Lower leg skin (tissue), 4 donors: ENCODE measurements at places on chromosomes 4 and X.

DNA sequence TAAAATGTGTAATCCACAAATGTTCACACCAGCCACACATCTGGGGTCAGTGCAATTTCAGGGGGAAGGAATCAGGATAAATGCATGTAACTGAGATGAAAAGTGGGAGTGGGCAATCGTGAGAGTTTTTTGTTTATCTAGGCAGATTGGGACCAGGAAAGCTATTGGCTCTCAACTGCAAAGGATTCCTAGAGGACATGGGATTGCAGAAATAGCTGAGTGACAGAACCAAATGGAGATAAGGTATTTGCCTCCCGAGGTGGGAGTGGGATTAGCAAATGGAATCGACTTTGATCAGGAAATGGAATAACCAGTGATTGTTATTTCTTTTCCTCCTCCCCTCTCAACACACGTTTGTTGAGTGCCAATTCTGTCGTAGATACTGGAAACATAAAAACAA lies 38.9 kb upstream of the GJB1 start:
- no peak for DNase-seq

DNA sequence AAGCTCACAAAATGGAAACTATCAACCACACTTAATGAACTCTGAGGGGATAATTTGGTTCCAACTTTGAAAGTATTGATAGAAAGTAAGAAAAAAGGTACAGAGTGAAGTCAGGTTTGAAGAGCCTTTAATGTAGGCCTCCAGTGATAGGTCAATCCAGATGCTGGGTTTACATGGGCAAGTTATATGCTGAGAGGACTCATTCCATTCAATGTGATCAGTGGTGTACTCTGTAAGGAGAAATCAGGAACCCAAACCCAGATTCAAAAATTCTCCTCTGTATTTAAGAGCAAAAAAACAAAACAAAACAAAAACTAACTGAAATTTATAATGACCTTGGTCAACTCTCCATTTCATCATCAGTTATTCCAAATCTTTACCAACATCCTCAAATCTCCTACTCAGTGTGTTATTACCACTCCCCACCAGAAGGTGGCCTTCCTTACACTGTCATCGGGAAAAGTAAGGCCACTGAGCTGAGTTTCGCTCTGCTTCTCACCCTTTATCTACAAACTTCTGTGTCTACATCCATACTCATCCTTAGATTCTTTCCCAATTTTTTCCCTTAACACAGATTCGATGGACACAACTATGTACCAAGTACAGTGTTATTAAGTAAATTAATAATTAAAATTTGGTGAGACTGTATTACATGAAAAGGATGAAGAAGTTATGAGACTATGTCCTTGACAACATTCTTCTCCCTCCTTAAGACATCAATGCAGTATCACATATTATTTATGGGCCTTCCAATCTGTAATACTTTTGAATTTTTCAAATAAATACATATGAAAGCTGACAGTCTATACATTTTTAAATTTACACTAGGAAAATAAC lies 88.3 kb downstream of the ZAR1 start:
- DNase-seq = peak; percentile 77

GRCh38 chrX:104565791-104566680 lies at the start of gene IL1RAPL2:
Gene IL1RAPL2, plus strand, starts transcription at chrX:104566199.
- DNase-seq = no peak

DNA sequence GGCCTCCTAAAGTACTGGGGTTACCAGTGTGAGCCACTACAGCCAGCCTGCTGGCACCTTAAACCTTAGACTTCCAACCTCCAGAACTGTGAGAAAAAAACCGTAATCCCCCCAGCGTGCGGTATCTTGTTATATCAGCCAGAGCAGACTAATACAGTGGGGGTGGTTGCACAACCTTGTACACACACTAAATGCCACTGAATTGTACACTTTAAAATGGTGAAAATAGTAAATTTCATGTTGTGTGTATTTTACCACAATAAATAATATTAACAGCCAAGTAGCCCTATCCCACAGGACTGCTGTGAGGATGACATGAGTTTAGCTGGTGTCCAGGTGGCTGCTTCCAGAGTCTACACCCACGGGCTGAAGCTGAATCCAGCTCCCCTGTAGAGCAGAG lies 38.8 kb downstream of the ZBTB49 start:
- DNase-seq = peak; percentile 21

GRCh38 chrX:31580227-31580626 lies 508.4 kb upstream of the FTHL17 start:
- DNase-seq = no peak

DNA sequence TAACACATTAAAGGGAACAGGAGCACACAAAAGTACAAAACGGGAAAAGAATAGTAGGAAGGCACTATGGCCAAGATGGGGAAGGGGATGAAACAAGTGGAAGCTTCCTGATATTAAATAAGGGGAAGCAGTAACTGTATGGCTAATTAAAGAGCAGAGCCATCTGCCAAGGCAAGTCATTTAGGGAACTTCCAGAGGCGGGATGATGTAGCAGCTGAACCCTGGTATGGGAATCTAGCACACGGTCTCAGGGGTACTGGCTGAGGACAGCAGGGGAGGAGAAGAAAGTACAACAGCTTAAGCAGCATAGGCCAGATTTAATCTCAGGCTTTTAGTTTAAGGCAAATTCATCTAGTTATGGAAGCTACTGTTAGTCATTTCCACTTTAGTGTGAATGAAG lies 59.1 kb downstream of the IGFBP7 start:
- DNase-seq = no peak

DNA sequence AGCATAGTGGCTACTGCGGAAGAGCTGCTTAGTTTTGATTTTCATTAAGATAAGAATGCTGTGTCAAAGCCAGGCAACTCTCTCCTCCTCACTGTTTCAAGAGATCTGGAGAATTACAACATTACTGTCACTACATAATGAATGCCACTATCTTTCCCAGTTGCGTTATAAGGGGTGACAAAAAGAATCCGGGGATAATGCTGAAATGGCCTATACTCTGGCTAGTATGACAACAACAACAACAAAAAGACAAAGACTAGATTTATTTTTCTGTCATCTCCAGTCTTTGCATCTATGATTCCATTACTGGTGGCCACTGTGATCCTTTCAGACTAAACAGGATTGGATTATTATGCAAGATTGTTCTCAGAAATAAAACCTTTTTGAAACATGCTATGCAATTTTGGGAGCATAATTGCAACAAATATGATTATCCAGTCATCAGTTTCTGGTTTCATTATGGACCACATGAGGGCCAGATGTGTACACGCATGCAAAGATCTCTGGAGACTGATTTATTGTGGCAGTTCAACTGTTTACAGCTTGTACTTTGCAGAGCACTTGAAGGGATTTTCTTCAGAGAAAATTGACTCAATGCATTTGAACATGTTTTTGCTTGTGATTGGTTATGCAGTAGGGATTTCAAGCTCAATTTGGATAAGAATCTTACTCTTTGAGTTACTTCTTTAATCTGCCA lies 31.1 kb upstream of the SPANXB1 start:
- no peak for DNase-seq

DNA sequence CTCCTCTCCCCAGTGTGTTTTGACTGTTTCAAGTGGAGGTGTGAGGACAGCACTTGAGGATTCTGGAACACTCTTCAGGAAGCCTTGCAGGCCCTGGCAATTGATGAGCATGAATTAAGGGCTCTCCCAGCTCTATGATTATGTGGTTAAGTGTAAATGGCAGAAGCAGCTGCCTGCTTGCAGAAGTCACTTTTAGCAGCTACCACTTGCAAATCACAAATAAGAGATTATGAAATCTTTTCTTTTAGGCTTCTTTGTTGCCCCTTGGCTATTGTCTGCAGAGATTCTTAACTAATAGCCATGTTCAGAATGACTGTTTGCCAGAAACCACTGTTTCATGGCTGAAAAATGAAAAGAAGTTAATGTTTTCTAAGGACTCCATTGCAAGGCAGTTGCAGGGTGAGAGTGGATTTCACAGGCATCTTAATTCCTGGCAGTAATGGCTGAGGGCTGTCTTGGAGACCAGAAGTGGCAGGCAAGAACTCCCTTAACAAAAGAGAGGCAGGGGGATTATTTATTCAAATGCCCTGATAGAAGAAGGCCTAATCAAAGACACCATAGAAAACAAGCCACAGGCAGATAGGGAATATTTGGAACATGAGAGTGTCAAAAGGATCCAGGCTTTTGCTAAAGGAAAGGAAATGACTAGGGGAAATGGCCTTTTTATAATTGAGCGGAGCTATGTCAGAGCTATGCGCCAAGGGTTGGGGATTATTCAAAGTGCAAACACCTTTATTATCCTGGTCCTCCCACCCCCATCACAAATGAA lies 8.3 kb upstream of the HOPX start:
- DNase-seq = no peak

- no peak for DNase-seq
Observed at GRCh38 chrX:13099121-13099520, 54.7 kb upstream of the FAM9C start.

GRCh38 chrX:30822068-30822681 lies 66.9 kb downstream of the TAB3 start:
- DNase-seq = no peak

GRCh38 chr4:83961575-83961974 lies 425.7 kb downstream of the GPAT3 start:
- DNase-seq = no peak

GRCh38 chrX:40174001-40174853 lies 76.5 kb upstream of the BCOR start:
- no peak for DNase-seq

DNA sequence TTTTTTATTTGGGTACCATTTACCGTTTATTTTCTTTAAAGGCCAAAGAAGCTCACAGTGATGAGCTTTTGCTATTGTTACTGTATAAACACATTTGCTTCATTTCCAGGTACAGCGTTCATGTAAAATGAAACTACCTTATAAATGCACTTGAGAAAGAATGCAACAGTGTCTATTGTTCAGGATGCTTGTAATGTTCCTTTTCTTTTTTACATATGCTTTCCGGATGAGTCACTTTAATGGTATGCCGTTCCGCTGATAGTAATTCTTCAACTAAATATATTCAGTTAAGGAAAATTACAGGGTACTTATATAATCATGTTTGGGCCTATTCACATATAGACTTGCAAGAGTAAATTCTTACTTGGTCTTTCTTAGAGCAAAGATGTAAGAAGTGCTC lies 354.9 kb downstream of the RPA4 start:
- no peak for DNase-seq

- no peak for DNase-seq
Observed at GRCh38 chr4:6941796-6942195, 32.2 kb downstream of the TBC1D14 start.

- no peak for DNase-seq
Observed at GRCh38 chr4:13546142-13546940, 2.0 kb upstream of the NKX3-2 start.

DNA sequence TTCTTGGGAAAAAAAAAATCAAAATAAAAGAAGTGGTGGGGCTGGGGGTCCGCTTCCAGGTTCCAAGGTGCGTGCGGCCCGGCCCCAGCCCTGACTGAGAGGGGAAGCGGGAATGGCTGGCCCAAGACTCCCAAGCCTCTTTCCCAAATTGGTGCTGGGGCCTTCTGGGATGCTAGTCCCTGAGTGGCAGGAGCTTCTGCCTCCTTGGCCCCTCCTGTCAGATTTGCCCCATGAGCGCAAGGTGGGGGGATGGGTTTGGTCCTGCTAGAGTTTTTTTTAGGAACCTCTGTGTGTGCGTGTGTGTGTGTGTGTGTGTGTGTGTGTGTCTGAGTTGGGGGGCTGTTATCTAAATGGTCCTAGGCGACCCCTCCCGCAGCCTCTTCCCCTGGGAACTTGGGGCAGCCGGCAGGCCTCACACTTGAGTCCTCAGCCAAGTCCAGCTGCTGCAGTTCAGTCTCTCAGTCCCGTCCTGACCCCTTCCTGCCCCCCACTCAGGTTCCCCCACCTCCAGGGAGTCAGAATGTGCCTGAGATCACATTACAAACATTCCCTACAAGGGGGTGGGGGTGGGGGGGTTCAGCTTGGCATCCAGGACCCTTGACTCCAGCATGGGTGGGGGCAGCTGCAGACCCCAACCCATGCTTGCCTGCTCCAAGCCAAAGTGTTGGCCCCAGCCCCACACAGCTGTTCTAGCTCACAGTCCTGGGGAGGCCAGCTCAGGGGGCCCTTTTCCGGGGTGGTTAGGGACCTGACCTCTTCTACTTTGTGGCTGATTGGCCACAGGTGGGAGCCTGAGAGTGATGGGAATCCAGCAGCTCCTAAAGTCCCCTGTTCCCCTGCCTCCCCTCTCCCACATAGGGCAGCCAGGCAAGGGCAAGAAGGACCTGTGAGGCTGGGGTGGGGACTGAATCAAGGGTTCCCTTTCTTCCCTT lies 4.0 kb downstream of the EFNB1 start:
- peak; percentile 79 for DNase-seq

GRCh38 chr4:174192943-174193342 lies 90.5 kb downstream of the FBXO8 start:
- no peak for DNase-seq

DNA sequence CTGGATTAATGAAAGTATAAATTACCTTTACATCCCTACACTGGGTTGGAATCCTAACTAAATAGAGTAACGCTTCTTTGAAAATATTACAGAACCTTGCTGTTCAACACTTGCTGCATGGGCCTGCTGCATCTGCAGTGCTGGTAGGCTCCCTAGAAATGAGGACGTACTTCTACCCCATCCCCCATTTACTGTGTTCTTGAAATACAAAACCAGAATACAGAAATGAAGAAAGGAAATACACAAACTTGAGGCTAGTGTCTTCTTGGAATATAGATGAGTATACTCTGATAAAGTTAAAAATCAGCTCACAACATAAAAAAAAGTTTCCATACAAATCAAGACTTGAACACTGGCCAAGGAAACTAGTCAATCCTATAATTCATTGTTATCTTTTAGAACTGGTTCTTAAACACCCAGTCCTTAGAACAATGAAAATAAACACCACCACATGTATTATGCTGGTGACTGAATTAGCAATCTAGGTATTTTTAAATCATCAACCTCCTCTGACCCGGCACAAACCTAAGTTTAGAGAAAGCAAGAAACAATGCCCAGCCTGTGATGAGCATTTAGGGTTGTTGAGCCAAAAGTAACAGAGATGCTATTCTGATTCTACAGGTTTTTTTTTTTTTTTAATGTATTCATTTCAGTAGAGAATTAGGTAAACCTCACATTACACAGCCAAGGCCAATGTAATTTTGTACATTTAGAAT lies 49.7 kb downstream of the ATP8A1 start:
- DNase-seq = no peak

DNA sequence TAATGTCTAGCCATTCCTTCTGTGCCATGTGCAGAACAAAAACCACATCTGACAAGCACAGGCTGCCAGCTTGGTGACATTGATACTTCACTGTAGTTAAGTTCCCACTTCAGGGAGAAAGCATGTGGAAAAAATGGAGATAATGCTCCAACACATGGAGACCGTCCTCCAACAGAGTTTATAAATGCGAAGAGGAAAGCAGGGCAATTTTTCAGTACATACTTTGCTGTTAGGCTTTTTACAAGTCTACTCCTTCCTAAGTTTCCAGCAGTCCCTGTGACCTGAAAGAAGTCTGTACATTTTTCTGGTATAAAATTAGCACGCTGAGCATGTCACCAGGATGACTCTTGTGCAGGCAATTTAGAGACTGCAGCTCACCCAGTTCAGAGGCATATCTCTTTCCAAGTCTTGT lies 766.9 kb upstream of the IGFBP7 start:
- no peak for DNase-seq

- no peak for DNase-seq
Observed at GRCh38 chrX:41180194-41180908, 95.1 kb downstream of the USP9X start.
